ENCODE measurements at places on chromosomes 6 and 20. TPM values are rescaled to one million over a fixed set of nuclear protein-coding genes. Genes with fewer than 3 reads are reported as not detected.

TFAP2A gene
- total RNA-seq = 59.6 TPM

STMND1 gene
- not detected for total RNA-seq

RSPO4 gene
- total RNA-seq = not detected

SLC22A16 gene
- total RNA-seq = not detected

NFKBIL1 gene
- 13.9 TPM for total RNA-seq

RAET1G gene
- total RNA-seq = 24.7 TPM

FUT9 gene
- not detected for total RNA-seq
